ENCODE measurements at places on chromosomes 2 and 18.

- no peak for DNase-seq
Observed at GRCh38 chr2:106843001-106843909, 42.7 kb downstream of the ST6GAL2 start.

DNA sequence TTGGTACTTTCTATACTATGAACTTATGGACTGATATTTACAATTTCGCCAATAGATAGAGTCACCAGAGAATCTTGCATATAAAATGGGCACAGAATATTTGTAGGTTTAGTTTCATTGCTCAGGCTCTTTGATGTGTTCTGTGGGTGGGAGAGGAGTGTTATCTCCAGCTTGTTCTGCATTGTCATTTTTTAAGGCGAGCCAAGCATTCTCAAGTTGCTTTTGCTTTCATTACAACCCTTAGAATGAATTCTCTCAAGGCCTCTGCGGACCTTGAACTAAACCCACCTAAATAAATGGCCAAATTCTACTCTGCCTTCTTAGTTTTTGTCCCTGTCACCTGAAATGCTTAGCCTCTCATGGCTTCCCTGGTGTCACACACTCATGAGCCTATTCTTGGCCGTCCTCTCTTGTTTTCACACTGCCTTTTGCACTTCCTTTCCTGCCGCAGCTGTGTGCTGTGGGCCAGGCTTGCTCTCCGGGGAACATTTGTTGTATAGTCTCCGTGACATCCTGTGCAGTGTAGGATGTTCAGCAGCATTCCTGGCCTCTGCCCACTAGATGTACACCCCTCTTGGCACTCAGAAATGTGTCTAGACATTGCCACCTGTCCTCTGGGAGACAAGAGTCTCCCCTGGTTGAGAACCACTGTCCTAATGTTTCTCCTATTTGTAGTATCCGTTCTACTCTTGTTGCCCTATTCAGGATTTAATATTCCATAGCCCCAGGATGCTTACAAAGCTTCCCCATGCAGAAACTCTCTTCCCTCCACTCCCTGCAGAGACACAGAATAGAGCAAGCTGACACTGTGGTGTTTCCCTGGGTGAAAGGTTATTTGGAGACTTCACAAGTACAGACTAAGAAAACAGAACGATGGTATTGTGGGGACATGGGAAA lies 255.6 kb downstream of the PTPRM start:
- DNase-seq: no peak

DNA sequence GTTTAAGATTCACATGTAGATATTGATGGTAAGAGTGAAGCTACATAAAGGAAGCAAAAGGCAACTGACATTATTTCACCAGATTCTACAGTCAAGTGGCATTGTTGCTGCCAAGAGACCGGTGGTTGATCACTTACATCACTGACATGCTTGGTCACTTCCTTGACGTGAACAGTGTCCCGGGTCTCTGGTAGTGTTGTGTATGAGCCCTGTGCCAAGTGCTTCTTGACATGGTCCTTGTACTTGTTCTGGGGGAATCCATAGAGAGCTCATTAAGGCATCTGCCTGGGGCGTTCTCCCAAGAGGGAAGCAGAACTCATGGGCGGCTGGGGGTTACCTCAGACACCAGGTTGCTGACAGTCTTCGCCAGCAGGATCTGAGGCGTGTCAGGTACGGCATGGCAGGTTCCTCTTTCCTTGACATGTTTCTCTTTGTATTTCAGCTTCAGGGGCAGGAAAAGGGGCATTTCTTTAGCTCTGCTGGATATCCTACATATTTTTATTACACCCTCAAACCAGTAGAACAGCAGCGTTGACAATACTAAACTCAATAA lies 116.2 kb downstream of the RIF1 start:
- DNase-seq: no peak

DNA sequence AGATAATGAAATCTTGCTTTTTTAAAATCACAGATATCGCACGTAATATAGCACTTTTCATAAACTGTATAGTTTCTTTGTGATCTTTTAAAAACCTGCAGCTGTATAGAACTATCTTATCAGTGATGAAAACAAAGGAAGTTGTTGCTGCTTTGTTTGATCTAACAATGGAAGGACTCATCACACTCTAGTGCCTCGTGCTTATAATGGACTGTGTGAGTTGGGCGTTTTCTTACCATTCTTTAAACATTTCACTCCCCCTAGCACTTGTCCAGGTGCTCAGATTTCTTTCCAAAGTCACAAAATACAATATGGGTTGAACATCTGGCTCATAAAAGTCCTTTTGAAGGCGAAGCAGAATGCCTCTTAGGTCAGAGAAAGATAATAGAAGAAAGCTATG lies 94.8 kb upstream of the SPATS2L start:
- no peak for DNase-seq

DNA sequence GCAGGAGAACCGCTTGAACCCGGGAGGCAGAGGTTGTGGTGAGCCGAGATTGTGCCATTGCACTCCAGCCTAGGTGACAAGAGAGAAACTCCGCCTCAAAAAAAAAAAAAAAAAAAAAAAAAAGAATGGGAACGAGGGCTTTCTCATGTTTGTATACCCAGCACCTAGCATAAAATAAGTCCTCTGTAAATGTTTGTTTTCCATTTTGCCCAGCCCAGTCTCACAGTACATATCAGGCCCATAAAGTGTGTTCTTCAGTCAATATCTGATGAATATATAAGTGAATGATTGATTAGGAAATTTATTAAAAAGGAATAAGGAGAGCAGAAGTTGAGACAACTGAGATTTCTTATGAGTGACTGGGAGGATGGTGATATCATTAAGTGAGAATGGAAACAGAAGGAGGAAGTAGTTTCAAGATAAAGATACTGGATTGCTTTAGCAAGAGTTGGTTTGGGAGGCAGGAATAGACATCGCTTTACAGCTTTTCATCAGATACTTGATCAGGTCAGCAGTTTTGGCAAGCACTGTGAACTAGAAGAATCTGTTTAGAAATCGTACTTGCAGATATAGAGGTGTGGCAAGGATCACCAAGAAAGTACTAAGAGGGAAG lies 327.5 kb downstream of the KIAA1328 start:
- DNase-seq: no peak

- DNase-seq: no peak
Observed at GRCh38 chr18:3675446-3675845, 225.5 kb downstream of the TGIF1 start.

GRCh38 chr2:149877913-149878312 lies 290.3 kb upstream of the MMADHC start:
- DNase-seq: no peak

Data from activated CD8-positive, alpha-beta memory T cell treated with anti-CD3 and anti-CD28 coated beads for 1 hour (primary cell).